ENCODE measurements at places on chromosomes 1 and 21.

DNA sequence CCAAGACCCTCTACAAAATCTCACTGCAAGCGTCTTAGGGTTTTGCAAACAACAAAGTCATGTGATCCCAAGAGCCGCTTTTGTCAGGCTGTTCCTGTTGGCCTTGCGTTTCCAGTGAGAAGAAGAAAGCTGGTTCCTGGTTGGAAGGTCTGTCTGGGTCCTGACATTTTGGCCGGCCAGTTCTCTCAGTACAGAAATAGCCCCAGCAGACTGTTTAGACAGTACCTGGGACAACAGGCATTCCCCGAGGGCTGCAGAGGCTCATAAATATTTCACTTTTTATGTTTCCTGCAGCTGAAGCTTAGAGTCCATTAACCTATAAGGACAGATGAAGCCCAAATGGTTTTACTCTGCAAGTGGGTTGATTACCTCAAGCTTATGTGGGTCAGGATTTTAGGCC is 8.6 kb downstream of the GPR137B start:
- DNase-seq, result no peak

DNA sequence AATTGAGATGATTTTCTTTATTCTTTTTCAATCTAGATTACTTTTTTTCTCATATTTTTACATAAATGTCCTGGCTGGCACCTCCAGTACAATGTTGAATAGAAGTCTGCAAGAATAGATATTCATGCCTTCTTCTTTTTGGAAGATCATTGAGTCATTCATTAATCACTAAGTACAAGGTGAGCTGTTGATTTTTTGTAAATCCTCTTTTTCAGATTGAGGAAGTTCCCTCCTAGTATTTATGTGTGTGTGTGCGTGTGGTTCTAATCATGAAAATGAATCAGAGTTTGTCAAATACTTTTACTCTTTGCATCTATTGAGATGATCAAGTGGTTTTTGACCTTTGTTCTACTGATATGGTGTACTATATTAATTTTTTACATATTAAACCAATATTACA is 859.3 kb downstream of the KCNT2 start:
- DNase-seq, result no peak

GRCh38 chr1:234478481-234479309 is at the start of gene TARBP1:
TARBP1 (minus strand) TSS chr1:234479179; CDS start chr1:234479103, 76 bp downstream.
- peak; percentile 79 for DNase-seq

DNA sequence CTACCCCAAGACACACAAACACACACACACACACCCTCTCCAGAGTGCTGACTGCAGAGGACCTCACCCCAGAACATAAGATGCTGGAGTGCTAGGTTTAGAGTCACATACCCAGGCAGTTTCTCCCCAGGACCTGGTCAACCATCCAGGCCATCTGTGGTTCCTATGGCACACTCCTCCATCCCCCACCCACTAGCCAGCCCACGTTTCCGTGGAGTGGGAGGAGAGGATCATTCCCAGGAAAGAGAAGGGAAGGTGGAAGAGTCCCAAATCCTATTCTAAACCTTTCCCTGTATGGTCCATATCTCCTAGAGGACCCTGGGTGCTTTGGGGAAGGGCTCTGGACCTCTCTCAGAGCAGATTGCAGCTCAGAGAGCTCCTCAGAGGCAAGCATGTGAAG is 1.1 kb downstream of the KCNJ9 start:
- no peak for DNase-seq

Data from anterior cingulate cortex (tissue), 58 donors.